ENCODE measurements at places on chromosomes 7 and 10. TPM values are rescaled to one million over a fixed set of nuclear protein-coding genes. Genes with fewer than 3 reads are reported as not detected.

- H3K4me3 ChIP-seq = peak overlapping the region; percentile 13
- H3K27ac ChIP-seq = no peak overlapping the region
- no peaks in the 10 kb centered on the region for H3K27me3 ChIP-seq
Observed at GRCh38 chr10:30115626-30115940, 56.2 kb upstream of the JCAD start.

GRCh38 chr10:1024103-1024502 is 1.6 kb downstream of the IDI2 start:
- DNase-seq = no peak
- no peaks in the 10 kb centered on the region for H3K27me3 ChIP-seq
- H3K36me3 ChIP-seq = peaks cover 8% of the 10 kb centered on the region
- H3K4me3 ChIP-seq = no peak overlapping the region
- no peaks in the 10 kb centered on the region for H3K4me1 ChIP-seq

DNA sequence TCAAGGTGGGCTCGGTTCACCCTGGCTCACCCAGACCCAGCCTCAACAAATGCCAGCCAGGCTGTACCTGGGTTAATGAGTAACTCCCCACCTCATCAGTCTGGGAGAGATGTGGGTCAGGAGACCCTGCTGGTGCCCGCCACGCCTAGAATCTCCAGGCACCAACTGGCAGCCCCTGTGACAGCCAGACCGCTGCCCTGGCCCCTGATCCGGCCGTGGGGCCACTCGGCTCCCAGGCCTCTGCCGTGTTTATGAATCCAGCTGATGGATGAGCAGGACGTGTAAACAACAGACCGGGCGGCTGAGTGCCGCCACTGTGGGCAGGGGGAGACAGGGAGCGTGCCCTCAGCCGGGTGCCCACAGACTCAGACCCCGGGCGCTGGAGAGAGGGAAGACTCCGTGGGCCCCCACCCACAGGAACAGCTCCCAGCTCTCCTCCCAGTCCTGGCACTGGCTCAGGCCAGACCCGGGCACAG is 34.0 kb upstream of the PDGFA start:
- no peak for DNase-seq
- no peaks in the 10 kb centered on the region for H3K4me1 ChIP-seq
- no peaks in the 10 kb centered on the region for H3K36me3 ChIP-seq

GRCh38 chr10:13905281-13905680 is 318.5 kb downstream of the PRPF18 start:
- no peak for DNase-seq
- H3K36me3 ChIP-seq = no peaks in the 10 kb centered on the region
- no peak overlapping the region for H3K27ac ChIP-seq
- H3K27me3 ChIP-seq = no peaks in the 10 kb centered on the region

DNA sequence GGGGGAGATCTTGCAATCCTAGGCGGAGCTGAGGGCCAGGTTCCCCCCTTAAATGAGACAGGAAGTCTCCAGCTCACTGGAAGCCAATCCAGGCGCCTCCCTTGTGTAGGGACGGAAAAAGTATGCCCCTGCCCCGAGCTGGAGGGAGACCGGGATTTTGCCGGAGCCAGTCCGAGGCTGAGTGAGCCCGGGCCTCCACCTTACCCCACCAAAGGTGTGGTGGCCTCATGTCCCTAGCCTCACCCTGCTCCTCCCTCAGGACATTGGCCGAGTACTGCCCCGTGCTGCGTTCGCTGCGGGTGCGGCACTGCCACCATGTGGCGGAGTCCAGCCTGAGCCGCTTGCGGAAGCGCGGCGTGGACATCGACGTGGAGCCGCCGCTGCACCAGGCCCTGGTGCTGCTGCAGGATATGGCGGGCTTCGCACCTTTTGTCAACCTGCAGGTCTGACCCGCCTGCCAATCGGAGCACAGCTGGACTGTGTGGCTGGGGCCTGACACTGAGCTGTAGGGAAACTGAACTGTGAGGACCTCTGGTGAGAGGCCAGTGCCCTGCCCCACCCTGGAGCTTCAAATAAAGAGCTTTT is 2.0 kb downstream of the FBXL15 start:
- peak overlapping the region; percentile 59 for H3K4me3 ChIP-seq
- H3K27ac ChIP-seq = peak overlapping the region; percentile 73
- H3K36me3 ChIP-seq = no peaks in the 10 kb centered on the region
- no peak for DNase-seq

DNA sequence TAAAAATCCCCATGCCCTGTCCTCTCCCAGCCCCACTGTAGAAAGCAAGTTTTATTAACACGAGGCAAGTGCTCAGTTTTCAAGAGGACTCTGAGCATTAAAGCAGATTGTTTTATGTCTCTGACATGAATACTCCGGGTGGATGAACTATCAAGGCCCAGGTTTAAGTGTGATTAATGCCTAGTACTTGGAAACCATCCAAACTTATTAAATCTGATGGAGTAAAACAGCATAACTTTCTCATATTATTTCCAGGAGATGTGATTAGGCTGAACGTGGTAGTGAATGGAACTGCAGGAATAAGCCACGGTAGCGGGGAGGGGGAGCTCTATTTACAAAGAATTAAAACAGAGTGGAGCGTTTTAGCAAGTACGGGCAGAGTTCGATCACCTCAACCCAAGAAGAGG is 144.2 kb upstream of the RNF32 start:
- no peaks in the 10 kb centered on the region for H3K36me3 ChIP-seq
- no peak overlapping the region for H3K4me3 ChIP-seq
- DNase-seq = no peak
- H3K27ac ChIP-seq = no peak overlapping the region
- no peaks in the 10 kb centered on the region for H3K27me3 ChIP-seq

- no peaks in the 10 kb centered on the region for H3K36me3 ChIP-seq
- no peak for DNase-seq
- no peak overlapping the region for H3K27ac ChIP-seq
- peaks cover 23% of the 10 kb centered on the region for H3K4me1 ChIP-seq
Observed at GRCh38 chr7:155467846-155468784, 10.2 kb downstream of the EN2 start.

DNA sequence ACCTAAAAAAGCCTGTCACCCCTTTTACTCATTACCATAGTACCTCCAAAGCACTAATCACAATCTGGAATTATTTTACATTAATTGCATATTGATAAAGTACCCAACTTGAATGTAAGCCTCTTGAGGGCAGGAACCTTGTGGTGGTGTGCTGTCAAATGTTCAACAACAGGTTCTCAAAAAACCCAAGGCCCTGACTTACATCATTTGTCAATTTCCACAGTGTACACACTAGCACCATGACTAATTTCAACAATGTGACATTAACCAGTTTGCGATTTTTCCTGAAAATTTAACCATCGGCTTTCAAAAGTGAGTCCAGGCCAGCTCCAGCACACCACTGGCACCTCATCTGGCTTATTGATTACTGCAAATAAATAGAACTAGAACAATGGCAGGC is 87.5 kb downstream of the SVOPL start:
- no peak overlapping the region for H3K4me3 ChIP-seq
- no peak overlapping the region for H3K27ac ChIP-seq
- no peaks in the 10 kb centered on the region for H3K36me3 ChIP-seq
- no peaks in the 10 kb centered on the region for H3K4me1 ChIP-seq
- H3K27me3 ChIP-seq = no peaks in the 10 kb centered on the region

- no peak overlapping the region for H3K27ac ChIP-seq
- no peaks in the 10 kb centered on the region for H3K36me3 ChIP-seq
- H3K4me3 ChIP-seq = no peak overlapping the region
- no peaks in the 10 kb centered on the region for H3K27me3 ChIP-seq
- peak; percentile 37 for DNase-seq
Observed at GRCh38 chr7:64884913-64885370, 18.1 kb upstream of the ZNF273 start.

DNA sequence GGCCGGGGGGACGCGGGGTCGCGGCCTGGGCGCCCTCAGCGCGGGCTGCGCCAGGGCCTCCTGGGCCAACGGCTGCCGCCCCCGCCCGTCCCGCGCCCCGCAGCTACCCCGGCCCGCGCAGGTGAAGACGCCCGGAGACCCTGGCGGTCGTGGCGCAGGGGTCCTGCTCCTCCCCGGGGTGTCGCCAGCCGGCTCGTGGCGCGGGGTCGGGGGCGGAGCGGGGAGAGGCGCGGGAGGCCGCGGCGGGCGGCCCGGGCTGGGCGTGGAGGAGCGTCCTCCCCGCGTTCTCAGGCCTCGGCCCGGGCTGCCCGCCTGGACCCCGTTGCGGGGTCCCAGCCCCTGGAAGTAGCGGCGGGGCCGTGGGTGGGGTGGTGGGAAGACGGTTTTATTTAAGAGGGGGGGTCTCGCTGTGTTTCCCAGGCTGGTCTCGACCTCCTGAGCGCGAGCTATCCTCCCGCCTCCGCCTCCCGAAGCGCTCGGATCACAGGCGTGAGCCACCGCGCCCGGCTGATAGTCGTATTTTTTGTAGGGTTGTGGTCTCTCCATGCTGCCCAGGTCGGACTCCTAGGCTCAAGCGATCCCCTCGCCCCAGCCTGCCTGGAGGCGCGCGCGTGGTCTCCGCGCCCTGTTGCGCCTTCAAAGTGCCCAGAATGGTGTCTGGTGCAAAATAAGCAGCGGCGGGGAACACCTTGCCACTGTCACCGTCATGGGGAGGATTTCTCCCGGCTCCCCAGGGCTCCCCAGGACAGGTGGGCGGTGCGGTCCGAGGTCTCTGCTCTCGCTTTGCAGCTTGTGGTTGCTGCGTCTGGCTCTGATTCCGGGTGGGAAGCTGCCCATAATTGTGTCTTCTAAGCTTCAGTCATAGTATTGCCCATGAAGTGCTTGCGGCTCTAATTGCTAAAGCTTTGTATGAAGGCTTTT is 15.3 kb upstream of the SUN1 start:
- H3K36me3 ChIP-seq = no peaks in the 10 kb centered on the region
- DNase-seq = no peak
- peak overlapping the region; percentile 86 for H3K27ac ChIP-seq
- H3K4me1 ChIP-seq = peaks cover 73% of the 10 kb centered on the region
- no peaks in the 10 kb centered on the region for H3K27me3 ChIP-seq
- peak overlapping the region; percentile 86 for H3K4me3 ChIP-seq

DNA sequence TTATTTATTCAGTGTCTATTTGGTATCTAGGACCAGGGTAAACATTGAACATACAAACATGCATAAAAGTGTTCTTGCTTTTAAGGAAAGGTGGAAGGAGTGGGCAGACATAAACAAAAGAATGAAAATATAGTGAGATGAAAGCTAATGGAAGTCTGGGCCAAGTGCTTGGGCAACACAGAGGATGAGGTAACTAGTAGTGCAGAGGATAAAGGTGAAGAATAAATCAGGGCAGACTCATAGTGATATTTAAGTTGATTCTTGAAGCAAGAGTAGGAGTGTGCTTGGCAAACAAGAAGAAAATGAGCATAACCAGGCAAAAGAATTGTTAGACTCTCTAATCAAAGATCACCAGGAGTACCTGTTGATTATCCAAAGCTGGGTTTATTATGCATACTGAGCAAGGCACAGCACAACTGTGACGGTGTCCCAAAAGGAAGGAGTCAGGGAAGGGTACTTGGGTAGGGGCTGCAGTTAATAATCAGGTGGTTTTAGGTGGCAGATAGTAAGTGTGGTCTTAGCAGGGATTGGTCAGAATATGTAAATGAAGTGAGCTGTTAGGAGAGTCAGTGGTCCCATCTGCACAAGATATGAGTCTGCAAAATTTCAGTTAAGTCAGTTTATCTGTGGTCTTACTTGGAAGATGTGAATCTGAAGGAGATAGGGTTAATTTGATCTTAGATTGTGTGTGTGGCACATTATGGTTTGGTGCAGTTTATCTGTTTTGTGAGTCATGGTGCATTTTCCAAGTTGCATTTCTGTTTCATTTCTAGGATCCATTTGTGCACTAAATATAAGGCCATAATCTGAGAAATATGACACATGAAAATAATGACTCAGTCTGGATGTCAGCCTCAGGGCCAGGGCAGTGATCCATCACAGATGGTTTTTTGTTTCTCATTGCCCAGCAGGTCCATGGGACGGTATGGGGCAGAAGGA is 30.6 kb upstream of the TAX1BP1 start:
- H3K27me3 ChIP-seq = no peaks in the 10 kb centered on the region
- no peak overlapping the region for H3K27ac ChIP-seq
- peaks cover 8% of the 10 kb centered on the region for H3K4me1 ChIP-seq

DNA sequence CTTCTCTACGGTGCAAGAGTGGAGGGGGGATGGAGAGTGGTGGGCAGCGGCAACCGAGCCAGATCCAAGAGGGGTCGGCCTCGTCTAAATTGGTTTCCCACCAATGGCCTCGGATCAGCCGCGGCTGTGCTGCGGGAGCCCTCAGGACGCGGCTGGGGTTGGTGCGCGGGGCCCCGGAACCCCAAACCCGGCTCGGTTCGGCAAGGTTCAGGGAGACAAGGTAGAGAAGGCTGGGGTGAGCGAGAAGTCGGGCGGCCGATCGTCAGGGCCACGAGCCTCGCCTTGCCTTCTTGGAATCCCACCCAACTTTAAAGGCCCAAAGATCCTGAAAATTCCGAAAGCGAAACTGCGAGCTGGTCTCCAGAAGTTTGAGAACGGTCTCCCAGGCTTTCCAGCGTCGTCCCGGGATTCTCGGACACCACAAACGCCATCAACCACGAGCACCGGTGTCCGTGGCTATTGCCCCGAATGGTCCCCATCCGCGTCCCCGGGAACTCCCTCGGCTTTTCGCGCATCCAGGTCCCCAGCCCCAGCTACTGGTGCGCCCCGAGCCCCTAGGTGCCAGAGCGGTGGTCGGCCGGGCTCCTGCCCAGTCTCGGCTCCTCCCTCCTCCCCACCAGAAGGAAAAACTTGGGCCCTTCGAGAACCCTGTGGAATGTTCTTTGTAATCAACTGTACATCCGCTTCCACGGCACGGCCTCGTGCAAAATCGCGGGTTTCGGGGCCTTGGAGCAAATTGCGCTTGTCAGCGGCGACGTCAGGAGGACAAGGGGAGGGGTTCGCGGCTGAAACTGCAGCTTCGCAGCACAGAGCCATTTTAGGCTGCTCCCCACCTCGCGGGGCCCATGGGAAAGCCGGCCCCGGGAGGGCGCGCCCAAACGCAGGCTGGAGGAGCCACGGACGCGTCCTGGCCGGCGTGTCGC is 3.2 kb downstream of the SFMBT2 start:
- no peaks in the 10 kb centered on the region for H3K27me3 ChIP-seq
- peak overlapping the region; percentile 89 for H3K27ac ChIP-seq
- H3K36me3 ChIP-seq = no peaks in the 10 kb centered on the region

- no peaks in the 10 kb centered on the region for H3K36me3 ChIP-seq
- H3K4me3 ChIP-seq = no peak overlapping the region
- no peaks in the 10 kb centered on the region for H3K27me3 ChIP-seq
Observed at GRCh38 chr10:127322286-127322685, 125.9 kb upstream of the INSYN2A start.

GRCh38 chr7:79786187-79786586 is 332.7 kb upstream of the MAGI2 start:
- no peak for DNase-seq
- no peaks in the 10 kb centered on the region for H3K36me3 ChIP-seq
- no peak overlapping the region for H3K4me3 ChIP-seq
- H3K4me1 ChIP-seq = no peaks in the 10 kb centered on the region
- no peak overlapping the region for H3K27ac ChIP-seq

- no peaks in the 10 kb centered on the region for H3K27me3 ChIP-seq
- DNase-seq = no peak
- H3K36me3 ChIP-seq = no peaks in the 10 kb centered on the region
- no peak overlapping the region for H3K4me3 ChIP-seq
- no peak overlapping the region for H3K27ac ChIP-seq
- no peaks in the 10 kb centered on the region for H3K4me1 ChIP-seq
Observed at GRCh38 chr7:16934722-16935340, 53.0 kb upstream of the AGR3 start.

- no peak overlapping the region for H3K4me3 ChIP-seq
- no peaks in the 10 kb centered on the region for H3K36me3 ChIP-seq
- no peak overlapping the region for H3K27ac ChIP-seq
- H3K27me3 ChIP-seq = no peaks in the 10 kb centered on the region
- peaks cover 43% of the 10 kb centered on the region for H3K4me1 ChIP-seq
Observed at GRCh38 chr7:6012355-6013104, 3.5 kb downstream of the AIMP2 start.

Gene FAM241B
- 0.98 TPM for total RNA-seq

Gene ABCB1
- total RNA-seq = 2.9 TPM

Gene ZNF783
- total RNA-seq = 13.8 TPM

Gene TAS2R41
- not detected for total RNA-seq

Gene FAM25C
- not detected for total RNA-seq

Gene VWA2
- total RNA-seq = 2.9 TPM

Gene FKBP6
- total RNA-seq = not detected
